ENCODE measurements at places on chromosomes 6 and 20.
A peak's percentile ranks its signal among the peaks of the same experiment; 100 is the strongest.

DNA sequence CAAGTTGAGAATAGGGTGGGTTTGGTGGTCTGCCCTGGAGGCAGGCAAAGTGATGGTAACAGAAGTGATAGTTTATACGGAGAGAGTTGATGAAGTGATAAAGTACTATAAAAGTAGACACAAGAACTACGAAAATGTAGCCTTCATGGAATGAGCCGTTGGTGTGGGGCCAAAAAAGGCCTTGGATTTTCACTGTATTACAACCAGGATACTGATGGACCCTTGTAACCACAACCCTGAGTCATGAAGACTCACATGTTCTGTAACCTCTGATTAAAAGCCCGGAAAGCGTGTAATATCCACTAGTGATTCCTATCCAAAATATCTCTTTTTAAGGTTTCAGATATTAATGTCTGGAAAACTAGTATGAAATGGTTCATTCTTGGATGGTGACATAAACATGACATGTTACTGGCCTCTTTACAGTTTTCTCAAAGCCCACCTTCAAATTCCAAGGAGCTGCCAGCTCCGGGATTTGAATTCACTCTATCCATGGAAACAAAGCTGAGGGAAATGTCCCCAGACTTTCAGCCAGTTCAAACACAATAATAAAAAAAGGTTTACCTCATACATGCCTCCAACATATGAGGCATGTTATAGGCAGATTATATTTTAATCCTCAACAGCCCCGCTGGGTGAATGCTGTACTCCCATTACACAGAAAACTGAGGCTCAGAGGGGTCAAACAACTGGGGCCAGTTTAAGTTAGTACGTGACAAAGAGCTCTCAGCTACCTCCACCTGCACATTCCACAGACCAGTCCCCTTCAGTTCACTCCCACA lies 55.4 kb downstream of the MRPL14 start:
- DNase-seq, result no peak

GRCh38 chr6:37822851-37823682 lies 3.5 kb downstream of the ZFAND3 start:
- peak; percentile 68 for DNase-seq

DNA sequence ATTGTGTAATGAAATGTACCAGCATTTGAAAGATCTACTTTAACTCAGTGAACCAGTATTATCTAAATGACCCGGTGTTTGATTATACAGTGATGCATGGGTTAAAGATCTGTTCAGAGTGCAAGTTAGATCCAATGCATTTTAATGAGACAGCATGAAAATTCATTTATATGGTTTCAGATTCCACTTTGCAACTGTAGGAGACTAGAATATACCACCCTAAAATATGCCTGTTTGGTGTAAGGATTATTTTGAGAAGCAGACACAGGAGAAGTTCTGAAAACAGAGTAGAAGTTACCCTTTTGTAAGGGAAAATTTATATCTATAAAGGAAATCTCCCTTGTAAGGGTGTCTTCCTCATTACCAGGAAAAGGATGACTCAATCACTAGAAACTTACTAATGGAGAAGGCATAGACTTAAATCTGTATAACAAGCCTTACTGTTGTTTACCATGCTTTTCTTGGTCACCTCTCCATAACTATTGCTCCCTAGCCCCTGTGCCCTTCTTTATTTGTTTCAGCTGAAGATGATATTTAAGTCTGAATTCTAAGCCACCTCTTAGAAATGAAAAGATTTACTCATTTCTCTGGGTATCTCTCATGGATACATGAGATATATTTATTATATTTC lies 105.4 kb downstream of the NCOA3 start:
- DNase-seq, result no peak

DNA sequence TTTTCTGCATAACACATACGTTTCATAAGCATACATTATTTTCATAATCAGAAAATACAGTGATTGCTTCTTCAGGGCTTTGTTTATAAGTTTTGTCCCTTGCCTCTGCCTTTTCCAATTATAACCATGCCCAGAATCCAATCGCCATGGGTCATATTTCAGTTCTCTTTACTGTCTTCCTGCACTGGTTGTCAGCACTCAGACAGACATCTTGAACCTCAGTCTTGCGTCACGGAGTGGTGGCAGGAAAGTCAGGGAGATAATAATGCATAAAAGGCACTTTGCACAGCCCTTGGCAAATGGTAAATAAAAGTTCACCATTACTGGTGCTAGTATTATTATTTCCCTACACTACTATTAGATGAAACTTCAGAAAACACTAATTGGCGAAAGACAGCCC lies 7.2 kb downstream of the KIF16B start:
- no peak for DNase-seq

All from stimulated activated CD4-positive, alpha-beta T cell treated with anti-CD3 and anti-CD28 coated beads, Interleukin-15, amount 100 ng/mL, for 24 hours (primary cell).